ENCODE measurements at places on chromosomes 12 and 14.

DNA sequence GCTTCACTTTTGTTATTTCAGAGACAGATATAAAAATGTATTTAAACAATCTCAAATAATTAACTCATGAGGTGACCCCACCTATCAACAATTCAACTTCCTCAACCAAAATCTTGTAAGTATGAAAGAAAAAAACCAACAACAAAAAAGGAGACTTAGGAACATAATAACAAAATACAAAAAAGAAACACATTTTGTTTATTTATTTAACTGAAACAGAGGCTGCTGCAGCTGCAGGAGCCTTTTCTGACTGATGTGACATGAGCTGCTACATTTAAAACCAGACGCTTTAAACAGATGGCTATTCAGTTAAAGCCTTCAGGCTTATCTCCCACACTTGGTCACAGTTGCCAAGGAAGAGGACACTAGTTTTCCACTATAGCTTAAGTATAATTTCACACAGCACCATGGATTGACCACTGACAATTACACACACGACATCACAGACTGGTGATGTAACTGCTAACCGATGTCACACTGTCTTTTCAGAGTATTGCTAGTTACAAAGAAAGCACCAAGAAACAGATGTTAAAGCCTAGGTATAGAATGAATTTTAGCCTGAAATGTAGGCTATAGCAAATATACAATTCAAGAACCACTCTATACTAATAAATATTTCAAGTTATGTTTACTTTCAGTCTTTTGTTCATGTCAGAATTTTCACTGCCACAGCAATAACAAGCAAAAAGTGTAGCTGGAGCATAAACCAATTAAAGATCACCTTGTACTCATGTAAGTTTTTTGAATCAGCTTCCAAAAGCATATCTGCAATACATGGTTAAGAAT lies 113.0 kb downstream of the MED13L start:
- peak; percentile 82 for DNase-seq

DNA sequence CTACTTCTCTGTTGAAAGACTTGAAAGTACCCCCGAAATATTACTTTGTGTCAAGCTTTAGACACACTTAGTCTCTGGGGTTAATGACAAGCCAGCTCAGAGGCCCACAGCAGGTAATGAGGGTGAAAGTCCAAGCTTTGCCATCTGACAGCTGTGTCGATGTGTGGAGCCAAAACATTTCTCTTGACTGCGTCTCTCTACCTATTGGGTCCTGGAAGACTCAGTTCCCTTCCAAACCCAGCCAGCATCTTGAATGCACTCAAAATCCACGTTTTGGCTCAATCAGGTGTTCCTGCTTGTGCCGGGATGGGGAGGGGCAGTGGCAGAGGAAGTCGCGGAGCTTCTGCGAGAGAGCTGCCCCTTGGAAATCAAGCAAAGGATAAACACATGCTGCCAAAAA lies 3.2 kb downstream of the PLXNC1 start:
- no peak for DNase-seq

DNA sequence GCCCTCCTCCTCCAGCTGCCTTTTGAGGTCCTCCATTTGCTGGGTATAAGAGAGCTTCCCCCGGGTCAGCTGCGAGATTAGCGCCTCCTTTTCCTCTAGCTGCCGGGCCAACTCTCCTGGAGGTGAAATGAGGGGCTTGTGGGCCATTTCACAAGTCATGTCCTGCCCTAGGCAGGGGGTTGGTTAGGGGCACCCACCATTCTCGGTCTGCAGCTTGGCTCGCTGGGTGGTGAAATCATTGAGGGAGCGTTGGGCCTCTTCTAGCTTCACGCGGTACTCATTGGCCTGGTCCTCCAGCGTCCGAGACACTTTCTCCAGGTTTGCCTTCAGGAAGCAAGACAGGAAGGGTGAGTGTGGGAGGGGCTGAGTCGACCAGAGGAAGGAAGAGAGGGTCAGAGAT lies 12.6 kb downstream of the CMTM5 start:
- no peak for DNase-seq

GRCh38 chr14:70208380-70208779 lies 19.6 kb upstream of the SLC8A3 start:
- no peak for DNase-seq

Measured in hematopoietic multipotent progenitor cell treated with erythropoietin and hydrocortisone succinate and interleukin-3 and kit ligand, for 8 days (in vitro differentiated cells).